ENCODE measurements at places on chromosomes 2 and 18.

GRCh38 chr2:31269087-31269486, 35.1 kb downstream of the EHD3 start:
- no peak for DNase-seq

DNA sequence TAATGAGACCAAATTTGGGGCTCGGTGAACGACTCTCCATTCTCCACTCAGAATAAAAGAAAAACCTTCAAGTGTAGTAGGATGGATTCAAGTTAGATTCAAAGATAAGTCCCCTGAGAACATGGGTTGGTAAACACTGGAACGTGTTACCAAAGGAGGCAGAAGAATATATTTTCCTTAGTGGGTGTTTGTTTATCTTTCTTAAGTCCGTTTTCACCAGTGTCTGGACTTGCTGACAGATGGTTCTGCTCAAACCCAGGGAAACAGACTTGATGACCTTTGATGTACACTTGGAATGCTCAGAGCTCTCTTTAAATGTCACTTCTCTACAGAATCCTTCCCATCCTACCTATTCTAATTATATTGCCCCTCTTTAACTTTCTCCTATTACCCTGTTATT, 310.3 kb upstream of the ZNF521 start:
- no peak for DNase-seq

DNA sequence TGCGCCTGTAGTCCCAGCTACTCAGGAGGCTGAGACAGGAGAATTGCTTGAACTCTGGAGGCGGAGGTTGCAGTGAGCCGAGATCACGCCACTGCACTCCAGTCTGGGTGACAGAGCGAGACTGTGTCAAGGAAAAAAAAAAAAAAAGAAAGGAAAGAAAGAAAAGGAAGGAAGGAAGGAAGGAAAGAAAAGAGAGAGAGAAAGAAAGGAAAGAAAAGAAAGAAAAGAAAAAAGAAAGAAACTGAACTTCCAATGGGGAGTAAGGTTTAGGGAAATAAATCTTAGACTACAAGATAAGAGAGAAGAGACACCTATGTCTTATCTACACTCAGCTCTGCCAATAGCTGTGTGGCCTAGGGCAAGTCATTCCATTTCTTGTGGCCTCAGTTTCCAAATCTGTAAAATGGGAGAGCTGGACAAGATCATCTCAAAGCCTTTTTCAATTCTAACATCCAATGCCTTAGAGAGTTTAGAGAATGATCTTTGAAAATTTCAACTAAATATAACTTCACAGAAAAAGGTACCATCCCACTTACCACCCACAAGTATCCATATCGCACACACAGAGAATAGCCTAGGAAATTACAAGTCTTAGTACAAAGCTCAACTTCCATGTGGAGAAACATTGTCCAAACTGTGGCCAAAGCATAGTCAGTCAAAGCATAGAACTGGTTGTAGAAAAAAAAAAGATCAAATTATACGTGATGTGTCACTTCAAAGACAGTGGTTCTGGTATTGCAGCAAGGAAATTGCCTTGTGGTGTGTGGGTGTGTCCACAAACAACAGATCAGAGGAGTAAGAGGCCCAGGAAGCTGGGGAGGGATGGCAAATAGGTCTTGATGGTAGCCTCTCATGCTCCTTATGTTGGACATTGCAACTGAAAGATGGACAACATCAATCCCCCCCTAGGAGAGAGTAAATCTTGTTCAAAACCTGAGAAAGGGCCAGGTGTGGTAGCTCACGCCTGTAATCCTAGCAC, 42.4 kb downstream of the SLC14A2 start:
- DNase-seq = peak; percentile 37

- no peak for DNase-seq
Measured at GRCh38 chr18:3455907-3456685, 6.1 kb downstream of the TGIF1 start.

DNA sequence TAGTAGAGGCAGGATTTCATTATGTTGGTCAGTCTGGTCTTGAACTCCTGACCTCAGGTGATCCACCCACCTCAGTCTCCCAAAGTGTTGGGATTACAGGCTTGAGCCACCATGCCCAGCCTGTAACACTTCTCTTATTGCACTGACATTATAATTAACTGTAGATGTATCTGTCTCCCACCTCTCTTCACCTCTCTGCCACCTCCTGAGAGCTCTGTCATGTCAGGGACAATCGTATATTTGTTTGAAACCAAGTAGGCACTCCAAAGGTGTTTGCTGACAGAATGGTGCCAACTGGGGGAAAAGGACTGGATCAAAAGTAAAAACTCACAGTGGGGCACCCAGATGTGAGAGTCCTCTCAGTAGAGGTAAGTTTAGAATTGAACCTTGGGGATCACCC, 17.3 kb upstream of the ME2 start:
- no peak for DNase-seq

Data from AML-193 (cell line).